ENCODE measurements at places on chromosomes 11 and 22.

GRCh38 chr22:28316014-28316413 is 363.6 kb downstream of the TTC28 start:
- DNase-seq: no peak

- peak; percentile 38 for DNase-seq
Measured at GRCh38 chr11:34926101-34926830, 9.8 kb downstream of the PDHX start.

GRCh38 chr11:61926235-61926634 is 8.9 kb upstream of the RAB3IL1 start:
- no peak for DNase-seq

GRCh38 chr11:29448246-29448877 is 568.5 kb downstream of the KCNA4 start:
- peak; percentile 0 for DNase-seq

DNA sequence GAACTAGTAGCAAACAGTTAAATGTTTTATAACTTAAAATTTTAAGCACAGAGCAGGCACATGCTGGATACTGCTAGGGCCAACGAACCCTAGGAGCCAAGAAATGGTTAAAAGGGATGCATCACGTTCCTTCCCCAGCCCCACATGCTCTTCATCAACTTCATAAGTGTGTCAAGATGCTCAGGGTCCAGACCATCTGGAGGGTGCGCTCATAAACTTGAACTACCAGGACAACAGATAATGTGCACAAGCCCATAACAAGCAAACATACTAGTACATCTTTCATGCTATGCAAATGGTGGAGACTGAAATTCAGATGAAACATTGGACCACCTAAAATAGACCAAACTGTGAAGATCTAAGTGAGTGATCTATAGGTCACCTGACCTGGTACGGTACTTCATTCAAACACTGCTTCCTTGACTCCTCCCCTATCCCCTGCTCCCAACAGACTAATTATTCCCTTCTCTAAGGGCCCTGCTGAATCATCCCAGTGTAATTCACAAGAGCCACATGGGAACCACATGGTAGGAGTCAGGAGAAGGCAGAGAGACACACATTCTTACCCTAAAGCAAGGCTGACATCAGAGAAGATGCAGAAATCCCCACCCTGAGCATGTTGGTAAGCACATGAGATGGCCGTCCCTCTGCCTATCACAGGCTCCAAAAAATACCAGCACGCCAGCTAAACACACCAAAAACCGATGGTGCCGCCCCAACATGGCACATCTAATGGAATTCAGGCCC is 83.9 kb downstream of the ETS1 start:
- DNase-seq: no peak

- DNase-seq: no peak
Measured at GRCh38 chr11:109120341-109120740, 301.6 kb upstream of the C11orf87 start.

- no peak for DNase-seq
Measured at GRCh38 chr22:41524809-41525449, 19.3 kb downstream of the POLR3H start.

DNA sequence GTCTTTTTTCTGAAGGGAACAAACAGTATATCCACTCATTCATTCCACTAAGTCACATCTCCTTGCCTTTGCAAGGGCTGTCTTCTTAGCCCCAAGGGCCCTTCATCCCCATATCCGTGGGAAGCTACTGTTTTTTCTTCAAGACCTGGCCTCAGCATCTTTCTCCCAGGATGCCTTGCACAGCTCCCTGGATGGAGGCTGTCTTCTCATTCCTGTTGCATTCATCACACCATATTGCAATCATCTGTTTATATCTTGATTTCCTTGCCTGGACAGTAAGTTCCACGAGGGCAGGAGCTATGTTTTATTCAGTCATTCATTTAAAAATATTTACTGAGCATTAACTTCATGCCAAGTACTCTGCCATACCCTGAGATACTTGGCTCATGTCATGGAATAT is 29.3 kb upstream of the NECTIN1 start:
- no peak for DNase-seq

GRCh38 chr22:37343863-37344734 is 61.8 kb downstream of the CYTH4 start:
- no peak for DNase-seq

DNA sequence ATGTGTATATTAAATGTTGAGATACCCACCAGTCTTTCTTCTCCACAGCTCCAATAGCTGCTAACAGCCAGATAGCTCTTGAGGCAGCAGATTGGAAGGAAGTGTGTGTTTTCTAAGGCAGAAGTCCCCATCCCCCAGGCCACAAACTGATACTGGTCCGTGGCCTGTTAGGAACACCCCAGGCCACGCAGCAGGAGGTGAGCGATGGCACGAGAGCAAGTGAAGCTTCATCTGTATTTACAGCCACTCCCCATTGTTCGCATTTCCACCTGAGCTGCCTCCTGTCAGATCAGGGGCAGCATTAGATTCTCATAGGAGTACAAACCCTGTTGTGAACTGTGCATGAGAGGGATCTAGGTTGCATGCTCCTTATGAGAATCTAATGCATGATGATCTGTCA is 12.7 kb downstream of the CCDC73 start:
- DNase-seq: no peak

DNA sequence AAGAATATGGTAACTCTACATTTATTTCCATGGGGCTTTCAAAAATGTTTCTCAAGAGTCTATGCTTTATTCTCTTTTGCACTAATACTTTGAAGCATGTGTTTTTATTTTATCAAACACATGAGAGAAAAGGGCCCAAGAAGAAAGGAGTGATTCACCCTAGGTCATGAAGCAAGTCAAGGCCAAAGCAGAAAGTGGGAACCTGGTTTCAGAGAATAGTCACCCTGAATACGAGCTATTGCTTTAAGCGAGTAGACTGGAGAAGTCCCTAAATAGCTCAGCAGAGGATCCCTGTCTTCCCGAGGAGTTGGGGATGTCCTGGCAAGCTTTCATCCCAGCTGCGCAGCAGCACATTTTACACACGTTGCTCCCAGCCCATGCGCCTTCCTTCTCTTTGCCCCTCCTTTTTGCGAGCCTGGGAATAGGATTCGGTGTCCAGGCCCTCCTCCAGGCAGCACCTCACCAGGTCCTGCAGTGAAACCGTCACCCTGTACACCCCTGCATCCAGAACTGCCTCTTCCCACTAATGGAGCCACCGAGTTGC is 19.1 kb downstream of the MPEG1 start:
- no peak for DNase-seq

DNA sequence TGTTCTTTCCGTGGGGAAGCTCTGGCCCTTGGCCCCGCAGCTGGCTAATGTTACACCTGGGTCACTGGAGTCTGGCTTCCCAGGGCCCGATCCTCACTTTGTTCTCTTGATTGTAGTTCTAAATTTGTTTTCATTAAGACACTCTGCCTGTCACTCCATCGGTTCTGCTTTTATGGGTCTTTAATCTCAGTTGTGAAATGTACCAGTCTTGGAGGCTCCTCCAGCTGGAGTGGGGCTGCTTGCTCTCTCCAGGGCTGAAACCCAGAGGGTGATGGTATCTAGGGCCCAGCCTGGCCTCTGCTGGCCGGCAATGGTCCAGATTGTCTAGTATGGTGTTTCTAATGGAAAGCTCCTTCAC is 352.9 kb downstream of the TENM4 start:
- DNase-seq: no peak

- DNase-seq: no peak
Measured at GRCh38 chr11:75652936-75653335, 15.9 kb downstream of the MAP6 start.

GRCh38 chr11:6557063-6557462 is 46.4 kb downstream of the RRP8 start:
- DNase-seq: no peak

Data from NCI-H1436 (cell line).